Activated T-cell treated with anti-CD3 and anti-CD28 coated beads, Interleukin-2, amount 50 U/mL, for 72 hours (primary cell): ENCODE measurements at places on chromosomes 7 and 10. TPM values are rescaled to one million over a fixed set of nuclear protein-coding genes. Genes with fewer than 3 reads are reported as not detected.

Gene CH25H
- 0.56 TPM for total RNA-seq

- no peak for DNase-seq
- H3K27me3 ChIP-seq: no peaks in the 10 kb centered on the region
- no peaks in the 10 kb centered on the region for H3K36me3 ChIP-seq
Observed at GRCh38 chr7:115511330-115511729, 519.2 kb downstream of the TFEC start.

DNA sequence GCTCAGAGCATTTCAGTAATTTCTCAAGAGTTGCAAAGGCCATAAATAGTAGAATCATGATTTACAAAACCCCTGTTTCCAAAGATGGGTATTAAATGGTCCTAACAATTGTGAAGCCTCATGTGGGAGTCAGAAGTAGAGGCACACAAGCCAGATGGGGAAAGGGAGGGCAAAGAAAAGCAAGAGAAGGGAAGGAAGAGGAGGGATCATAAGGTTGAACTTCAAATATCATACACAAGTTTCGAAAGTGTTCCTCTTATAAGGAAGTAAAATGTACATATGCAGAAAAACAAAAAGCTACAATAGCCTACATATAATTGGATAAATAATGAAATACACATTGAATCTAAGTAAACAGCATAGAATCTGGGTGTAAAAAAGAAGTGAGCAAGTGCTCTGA lies 6.0 kb downstream of the LIPN start:
- H3K27me3 ChIP-seq: peaks cover 29% of the 10 kb centered on the region
- no peak overlapping the region for H3K4me3 ChIP-seq
- no peak for DNase-seq
- no peaks in the 10 kb centered on the region for H3K36me3 ChIP-seq

- H3K4me3 ChIP-seq: no peak overlapping the region
- no peaks in the 10 kb centered on the region for H3K36me3 ChIP-seq
- peaks cover 4% of the 10 kb centered on the region for H3K27me3 ChIP-seq
- no peak for DNase-seq
- no peak overlapping the region for H3K27ac ChIP-seq
Observed at GRCh38 chr10:43939389-43939938, 290.8 kb upstream of the ZNF32 start.

Gene TSPAN33
- 31.5 TPM for total RNA-seq

GRCh38 chr7:84720456-84721097 lies 466.3 kb downstream of the SEMA3D start:
- no peaks in the 10 kb centered on the region for H3K27me3 ChIP-seq
- no peaks in the 10 kb centered on the region for H3K36me3 ChIP-seq
- DNase-seq: no peak
- H3K27ac ChIP-seq: no peak overlapping the region
